ENCODE measurements at places on chromosomes 5 and 9. TPM values are rescaled to one million over a fixed set of nuclear protein-coding genes. Genes with fewer than 3 reads are reported as not detected.

FOXD4L5 gene
- under 0.01 TPM for total RNA-seq

TMCO6 gene
- total RNA-seq = 6.6 TPM

DNA sequence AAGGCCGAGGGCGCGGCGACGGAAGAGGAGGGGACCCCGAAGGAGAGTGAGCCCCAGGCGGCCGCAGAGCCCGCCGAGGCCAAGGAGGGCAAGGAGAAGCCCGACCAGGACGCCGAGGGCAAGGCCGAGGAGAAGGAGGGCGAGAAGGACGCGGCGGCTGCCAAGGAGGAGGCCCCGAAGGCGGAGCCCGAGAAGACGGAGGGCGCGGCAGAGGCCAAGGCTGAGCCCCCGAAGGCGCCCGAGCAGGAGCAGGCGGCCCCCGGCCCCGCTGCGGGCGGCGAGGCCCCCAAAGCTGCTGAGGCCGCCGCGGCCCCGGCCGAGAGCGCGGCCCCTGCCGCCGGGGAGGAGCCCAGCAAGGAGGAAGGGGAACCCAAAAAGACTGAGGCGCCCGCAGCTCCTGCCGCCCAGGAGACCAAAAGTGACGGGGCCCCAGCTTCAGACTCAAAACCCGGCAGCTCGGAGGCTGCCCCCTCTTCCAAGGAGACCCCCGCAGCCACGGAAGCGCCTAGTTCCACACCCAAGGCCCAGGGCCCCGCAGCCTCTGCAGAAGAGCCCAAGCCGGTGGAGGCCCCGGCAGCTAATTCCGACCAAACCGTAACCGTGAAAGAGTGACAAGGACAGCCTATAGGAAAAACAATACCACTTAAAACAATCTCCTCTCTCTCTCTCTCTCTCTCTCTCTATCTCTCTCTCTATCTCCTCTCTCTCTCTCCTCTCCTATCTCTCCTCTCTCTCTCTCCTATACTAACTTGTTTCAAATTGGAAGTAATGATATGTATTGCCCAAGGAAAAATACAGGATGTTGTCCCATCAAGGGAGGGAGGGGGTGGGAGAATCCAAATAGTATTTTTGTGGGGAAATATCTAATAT, 58.1 kb downstream of the BASP1 start:
- no peak for DNase-seq

CDH9 gene
- total RNA-seq = not detected
